ENCODE measurements at places on chromosomes 2 and 18.

- DNase-seq = no peak
Observed at GRCh38 chr2:168114619-168115018, 132.8 kb downstream of the STK39 start.

GRCh38 chr2:234165421-234165820 is 114.9 kb downstream of the SPP2 start:
- DNase-seq = no peak

- peak; percentile 61 for DNase-seq
Observed at GRCh38 chr2:241157841-241158545, 7.7 kb downstream of the PPP1R7 start.

GRCh38 chr2:96960153-96960961 is 26.0 kb downstream of the FAM178B start:
- DNase-seq = peak; percentile 47

- no peak for DNase-seq
Observed at GRCh38 chr18:78138983-78139496, 840.6 kb upstream of the SALL3 start.

DNA sequence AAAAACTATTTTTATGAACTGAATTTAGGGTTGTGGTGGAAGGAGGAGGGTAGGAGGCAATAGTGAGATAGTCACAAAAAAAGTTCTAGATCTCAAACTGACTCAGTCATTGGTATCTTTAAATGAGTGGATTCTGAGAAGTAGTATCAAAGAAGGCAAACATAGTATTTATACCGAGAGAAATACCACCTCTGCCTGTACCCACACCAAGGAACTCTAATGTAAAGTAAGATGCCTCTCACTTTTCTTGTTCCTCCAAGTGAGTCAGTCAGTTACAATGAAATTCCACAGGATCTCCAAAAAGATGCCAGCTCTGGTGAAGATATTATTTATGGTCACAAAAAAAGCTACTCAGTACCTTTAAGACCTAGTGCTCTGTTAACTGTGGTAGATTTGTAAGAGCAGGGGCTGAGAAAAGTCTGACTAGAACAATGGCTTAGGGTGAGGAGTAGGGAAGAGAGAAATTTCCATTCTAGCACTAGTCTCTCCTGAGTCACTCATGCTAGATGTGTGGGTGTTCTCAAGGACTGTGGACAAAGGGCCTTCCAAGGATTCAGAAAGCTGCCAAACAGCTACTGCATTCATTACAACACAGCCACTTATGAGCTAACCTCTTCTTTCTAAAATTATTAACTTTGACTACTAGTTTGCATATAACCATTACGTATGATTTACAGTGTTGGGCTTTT is 36.3 kb downstream of the YWHAQ start:
- DNase-seq = peak; percentile 48

GRCh38 chr2:120976501-120977307 is 241.0 kb downstream of the GLI2 start:
- no peak for DNase-seq

DNA sequence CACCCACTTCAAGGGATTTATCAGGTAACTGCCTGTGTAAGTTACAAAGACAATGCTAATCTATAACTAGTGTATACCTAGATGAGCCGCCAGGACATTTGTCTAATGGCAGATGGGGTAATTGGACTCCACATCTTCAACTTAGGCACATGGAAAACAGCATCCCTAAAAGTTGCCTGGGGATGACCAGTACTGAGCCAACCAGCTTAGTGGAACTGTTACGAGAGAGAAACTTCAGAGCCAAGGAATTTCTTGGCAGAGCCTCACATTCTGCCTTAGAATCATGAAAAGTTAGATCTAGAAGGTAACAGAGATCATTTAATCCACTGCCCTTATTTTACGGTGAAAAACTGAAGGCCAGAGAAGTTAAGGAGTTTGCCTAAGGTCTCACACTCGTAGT is 15.5 kb upstream of the CLASP1 start:
- DNase-seq = no peak

- no peak for DNase-seq
Observed at GRCh38 chr2:196935432-196935831, 8.9 kb upstream of the PGAP1 start.

DNA sequence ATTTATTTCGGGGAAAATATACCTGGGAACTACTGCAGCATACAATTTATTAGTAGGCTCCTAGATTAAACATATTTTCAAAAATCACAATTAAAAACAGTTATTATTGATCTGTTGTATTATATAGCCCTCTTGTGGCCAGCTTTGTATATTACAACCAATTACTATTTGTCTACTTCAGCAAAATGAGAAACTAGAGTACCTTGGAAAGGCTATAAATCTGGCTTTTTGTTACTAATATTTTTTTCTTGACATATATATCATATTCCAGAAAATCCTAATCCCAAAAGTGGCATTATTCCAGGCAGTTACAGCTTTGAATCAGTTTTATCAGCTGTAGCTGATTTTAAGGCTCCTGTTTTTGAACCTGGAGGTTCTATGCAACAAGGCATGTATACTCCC is 101.2 kb downstream of the UBR3 start:
- DNase-seq = peak; percentile 22

DNA sequence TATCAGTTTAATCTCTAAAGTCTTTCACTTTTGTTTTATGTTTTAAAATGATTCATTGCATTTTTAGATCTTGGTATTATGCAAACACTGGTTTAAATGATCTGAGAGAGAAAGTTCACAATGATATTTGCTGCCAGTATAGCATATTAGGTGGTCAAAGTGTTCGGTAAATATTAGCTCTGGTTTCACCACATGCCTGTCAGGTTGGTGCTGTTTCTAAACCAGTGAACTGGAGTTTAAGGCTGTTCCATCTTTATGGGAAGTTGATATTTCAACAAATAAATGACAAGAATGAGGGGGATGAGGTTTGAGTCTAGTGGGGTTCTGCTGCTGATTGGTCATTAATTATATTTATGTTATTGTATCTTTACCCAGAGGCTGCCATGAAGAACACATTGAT is 436.4 kb downstream of the DCDC2C start:
- DNase-seq = no peak

GRCh38 chr2:167240671-167241070 is 352.4 kb downstream of the XIRP2 start:
- peak; percentile 2 for DNase-seq

GRCh38 chr2:17580319-17580715 is 39.8 kb downstream of the VSNL1 start:
- DNase-seq = no peak

GRCh38 chr2:17878281-17879136 is at the start of gene KCNS3:
Gene KCNS3 (plus strand): TSS chr2:17878667. CDS start chr2:17931009, 52,342 bp downstream.
- peak; percentile 15 for DNase-seq

DNA sequence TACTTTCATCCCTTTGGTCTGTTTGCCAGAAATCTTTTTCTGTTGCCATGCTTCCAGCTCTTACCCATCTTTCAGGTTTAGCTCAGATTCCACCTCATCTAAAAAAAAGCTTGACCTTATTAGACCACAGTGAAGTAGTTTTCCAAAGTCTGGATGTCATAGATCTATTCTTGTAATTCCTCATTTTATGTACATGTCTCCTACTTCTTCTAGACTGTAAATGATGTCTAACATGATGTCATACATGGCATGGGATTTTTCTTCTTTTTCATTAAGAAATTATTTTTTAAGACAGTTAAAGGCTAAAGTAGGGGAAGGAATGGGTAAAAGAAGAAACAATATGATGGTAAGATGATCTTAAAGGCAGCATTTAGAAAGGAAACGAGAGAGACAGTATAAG is 11.3 kb downstream of the GLS start:
- no peak for DNase-seq

DNA sequence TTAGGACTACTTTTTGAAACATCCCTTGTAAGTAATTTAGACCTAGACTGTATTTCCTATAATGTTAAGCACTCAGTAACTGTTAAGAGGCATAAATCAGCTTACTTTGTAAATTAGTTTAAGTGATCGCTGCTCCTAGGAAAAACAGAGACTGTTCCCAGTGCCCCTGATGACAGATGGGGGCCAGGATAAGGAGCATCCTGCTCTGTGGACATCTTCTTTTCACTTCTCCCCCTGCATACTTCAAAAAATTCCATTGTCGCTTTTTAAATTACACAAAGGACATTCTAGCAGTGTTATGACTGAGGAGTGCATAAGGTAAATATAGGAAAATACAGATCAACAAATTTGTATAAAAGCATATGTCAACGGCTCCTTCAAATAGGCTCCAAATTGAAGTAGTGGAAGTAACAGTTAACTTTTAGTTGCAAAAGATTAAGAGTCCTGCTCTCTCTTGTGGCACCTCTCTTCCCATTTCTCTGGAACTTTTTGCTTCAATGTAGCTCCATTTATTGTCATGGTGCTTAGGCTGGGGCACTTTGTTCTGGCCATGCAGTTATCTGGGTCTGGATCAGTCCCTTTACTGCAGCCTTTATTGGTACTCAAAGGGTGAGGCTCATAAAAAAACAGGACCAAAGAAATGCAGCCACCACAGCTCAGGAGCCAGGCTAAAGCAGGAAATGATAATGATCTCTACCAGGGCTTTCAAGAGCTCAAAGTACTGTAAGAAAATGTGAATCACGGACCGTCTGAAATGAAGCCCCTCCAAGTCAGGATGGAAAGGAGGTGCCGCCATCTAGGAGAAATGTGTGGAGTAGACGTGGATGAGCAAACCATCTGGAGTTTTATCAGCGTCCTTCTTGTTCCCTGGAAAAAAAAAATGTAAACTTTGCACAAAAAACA is 162.1 kb upstream of the ZNF516 start:
- no peak for DNase-seq

GRCh38 chr2:112768432-112768831 is 4.0 kb upstream of the CKAP2L start:
- DNase-seq = no peak

GRCh38 chr18:25005541-25006403 is 346.2 kb downstream of the ZNF521 start:
- DNase-seq = peak; percentile 84

GRCh38 chr2:203532957-203533658 is 2.0 kb downstream of the RAPH1 start:
- no peak for DNase-seq

DNA sequence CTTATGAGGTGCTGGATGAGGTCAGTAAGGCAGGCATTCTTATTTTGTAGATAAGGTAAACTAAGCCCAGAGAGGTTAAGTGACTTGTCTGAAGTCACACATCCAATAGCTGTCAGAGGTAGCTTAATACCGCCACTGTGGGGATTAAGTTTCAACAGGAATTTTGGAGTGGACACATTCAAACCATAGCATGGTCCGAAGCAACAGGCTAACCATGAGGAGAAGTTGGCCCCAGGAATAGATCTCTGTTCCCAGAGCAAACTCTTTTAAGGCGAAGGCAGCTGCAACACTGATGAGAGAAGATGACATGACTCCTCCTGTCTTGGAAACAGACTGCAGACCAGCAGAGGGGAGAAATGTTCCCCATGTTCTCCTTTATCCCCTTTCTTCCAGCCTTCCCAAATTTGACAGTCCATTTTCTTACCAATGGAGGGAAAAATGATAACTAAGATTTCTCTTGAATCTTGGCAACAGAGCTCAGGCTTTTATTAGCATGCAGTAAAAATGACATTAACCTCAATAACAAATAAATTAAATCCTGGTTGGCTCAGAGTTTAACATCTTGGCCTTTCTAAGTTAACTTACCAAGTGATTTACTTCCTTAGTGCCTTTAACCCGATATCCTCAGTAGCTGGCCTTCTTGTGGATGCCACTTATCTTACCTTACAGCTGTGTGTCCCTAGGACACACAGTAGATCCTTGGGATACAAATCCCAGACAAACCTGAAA is 67.9 kb upstream of the STPG4 start:
- no peak for DNase-seq

GRCh38 chr2:224927011-224927410 is 115.3 kb downstream of the DOCK10 start:
- no peak for DNase-seq
